ENCODE measurements at places on chromosomes 6 and 20.

DNA sequence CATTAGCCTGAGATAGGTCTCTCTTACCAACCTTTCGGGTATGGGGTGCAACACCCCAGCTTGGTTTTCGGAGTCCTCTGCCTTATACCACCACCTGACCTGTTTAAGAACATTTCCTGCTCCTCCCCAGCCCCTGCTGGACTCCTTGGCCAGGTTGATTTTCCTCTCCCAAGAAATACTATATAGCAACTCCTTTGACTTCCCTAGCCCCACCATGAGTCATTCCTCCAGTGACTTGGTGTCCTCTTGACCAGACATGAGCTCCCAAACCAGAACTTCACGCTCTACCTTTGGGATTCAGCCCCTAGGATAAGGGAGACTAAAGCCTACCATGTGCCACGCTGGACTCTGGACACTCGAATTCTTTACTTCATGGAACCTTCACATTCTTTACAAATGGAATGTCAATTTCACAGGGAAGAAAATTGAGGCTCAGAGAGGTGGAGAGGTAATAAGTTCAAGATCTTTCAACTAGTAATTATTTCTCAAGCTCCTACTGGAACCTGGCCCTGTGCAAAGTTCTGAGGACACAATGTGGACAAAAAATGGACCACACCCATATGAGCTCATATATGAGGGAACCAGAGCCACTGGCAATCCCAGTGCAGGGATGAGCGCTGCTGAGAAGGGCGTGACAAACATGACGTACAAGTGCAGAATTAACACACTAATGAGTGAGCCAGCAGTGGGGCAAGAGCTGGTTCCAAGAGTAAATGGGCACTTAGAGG lies 48.2 kb downstream of the SIRPA start:
- no peak for DNase-seq

- DNase-seq, result no peak
These were observed 64.7 kb downstream of the RFX6 start for GRCh38 chr6:116941727-116942126.

GRCh38 chr20:20358801-20359200 lies 9.1 kb upstream of the INSM1 start:
- DNase-seq, result no peak

GRCh38 chr6:54135665-54136369 lies 24.6 kb downstream of the MLIP start:
- no peak for DNase-seq

- no peak for DNase-seq
These were observed 96.2 kb downstream of the JARID2 start for GRCh38 chr6:15342114-15342513.

GRCh38 chr6:11772109-11772825 lies 6.3 kb downstream of the ADTRP start:
- DNase-seq, result no peak

DNA sequence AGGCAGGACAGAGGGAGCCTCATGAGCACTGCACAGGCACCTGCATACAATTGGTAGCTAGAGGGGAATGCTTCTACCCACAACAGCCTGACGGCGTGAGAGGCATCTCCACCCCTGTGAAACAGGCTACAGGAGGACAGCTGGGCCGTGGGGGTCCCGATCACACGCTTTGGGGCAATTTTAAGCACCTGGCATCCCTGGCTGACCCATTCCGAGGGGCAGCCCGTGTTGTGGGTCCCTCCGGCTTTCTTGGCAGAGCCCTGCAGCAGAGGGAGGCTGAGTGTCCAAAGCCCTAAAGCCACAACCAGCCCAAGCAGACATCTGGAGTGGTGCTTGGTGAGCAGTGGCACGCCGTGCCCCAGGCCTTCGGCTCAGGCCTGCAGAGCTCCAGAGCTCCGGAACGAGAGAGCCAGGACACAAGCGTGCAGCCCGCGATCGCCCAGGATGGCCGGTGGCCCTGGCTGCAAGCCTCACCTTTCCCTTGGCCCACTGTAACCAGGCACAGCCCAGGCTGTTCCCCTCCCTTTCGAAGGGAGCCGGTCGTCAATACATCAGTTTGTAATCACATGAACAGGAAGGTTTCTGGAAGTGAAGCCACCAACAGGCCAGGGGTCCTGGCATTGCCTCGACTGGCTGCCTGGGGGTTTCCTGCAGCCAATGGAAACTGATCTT lies 81.4 kb downstream of the DLL1 start:
- DNase-seq, result no peak

- no peak for DNase-seq
These were observed 1.8 kb upstream of the KCNQ5 start for GRCh38 chr6:72619883-72620696.

DNA sequence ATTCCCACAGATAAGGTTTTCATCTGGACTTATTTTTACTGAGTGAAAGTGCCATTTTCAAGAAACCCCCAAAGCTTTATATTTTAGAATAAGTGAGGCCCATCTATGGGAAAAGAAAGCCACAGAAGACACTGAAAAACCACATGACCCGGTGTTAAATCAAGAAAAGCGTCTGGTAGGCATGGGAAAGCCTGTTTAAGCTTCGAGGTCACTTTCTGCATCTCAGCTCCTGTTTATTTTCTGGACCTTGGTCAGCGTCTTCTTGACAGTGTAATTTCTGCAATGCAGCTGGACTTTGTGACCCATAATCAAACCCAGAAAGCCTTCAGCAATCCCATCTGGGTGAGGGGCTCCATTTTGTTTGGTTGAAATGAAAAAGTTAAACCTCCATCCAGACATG lies 59.6 kb upstream of the NEDD9 start:
- no peak for DNase-seq

DNA sequence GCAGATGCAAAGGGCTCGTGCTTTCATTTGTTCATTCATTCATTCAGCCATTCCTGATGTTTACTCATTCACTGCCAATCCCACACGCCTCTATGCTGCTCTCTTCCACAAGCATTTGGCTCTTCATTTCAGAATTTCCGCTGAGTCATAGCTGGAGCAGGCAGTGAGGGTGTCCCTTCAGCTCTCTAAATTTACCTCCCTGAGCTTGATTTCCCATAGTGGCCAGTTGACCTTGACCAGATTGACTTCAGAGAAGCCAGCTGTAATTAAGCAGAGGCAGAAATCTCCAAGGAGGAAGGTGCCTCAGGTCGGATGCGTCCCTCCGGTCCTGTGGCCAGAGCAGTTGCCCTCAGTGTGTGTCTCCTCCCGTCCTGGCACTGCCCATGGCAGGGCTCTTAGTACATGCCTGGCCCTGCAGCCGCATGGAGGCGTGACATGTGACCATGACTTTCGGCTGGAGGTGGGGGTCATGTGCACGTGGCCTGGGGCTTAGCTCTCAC lies 267.2 kb upstream of the ECI2 start:
- DNase-seq, result no peak

DNA sequence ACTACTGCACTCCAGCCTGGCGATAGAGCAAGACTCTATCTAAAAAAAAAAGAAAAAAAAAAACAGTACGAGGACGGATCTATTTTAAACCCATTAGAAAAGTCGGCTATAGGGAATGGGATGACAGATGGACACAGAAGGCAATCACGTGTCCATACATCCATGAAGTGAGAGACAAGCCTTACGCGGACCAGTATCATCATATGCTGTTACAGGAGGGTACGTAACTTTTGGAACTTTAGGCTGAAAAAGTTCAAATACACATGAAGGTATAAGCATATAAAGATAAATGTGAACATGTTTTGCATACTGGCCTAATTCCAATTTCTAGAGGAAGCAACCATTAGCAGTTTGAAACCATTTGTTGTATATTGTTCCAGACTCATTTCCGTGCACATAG lies 109.8 kb upstream of the EXOC2 start:
- DNase-seq, result no peak

- no peak for DNase-seq
These were observed 40.2 kb upstream of the RBM24 start for GRCh38 chr6:17240803-17241500.

GRCh38 chr6:40472353-40472752 lies 114.8 kb downstream of the LRFN2 start:
- peak; percentile 74 for DNase-seq

GRCh38 chr6:32627831-32628230 lies 9.4 kb upstream of the HLA-DQA1 start:
- DNase-seq, result no peak

DNA sequence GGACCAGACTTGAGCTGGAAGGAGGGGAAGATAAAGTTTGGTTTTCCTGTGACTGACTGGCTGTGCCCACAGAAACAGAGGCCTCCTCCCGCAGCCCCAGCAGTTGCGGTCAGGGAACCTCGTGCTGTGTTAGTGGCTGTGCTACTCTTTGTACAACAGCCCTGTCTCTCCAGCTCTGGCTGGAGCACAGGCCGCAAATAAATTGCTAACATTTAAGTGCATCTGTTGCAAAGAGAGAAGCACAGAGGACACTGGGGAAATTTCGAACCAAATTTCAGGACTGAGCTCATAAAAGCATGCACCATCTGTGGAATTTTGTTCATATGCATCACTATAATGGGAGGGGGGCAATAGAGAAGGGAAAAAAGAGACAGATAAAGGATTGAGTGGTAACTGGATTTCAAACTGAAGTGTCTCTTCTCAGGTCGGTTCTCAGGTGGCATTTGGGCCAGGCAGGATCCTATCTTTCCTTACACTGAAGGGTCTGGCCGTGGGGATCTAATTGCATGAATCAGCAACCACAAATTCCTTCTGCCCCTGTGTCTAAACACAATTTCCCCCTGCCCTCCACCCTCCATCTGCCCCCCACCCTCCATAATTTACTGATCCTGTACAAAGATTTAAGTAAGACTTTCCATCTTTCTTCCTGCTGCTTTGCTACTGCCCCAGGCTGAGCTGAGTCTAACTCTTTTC lies 88.9 kb upstream of the ATXN1 start:
- DNase-seq, result peak; percentile 81

GRCh38 chr6:47426524-47427302 lies 50.9 kb upstream of the CD2AP start:
- no peak for DNase-seq

GRCh38 chr6:147497472-147497871 lies 11.0 kb upstream of the SAMD5 start:
- DNase-seq, result no peak

- no peak for DNase-seq
These were observed 79.0 kb upstream of the ATXN1 start for GRCh38 chr6:16840291-16840690.

GRCh38 chr20:41047975-41048305 lies 19.3 kb downstream of the TOP1 start:
- DNase-seq, result no peak

GRCh38 chr6:155328539-155329459 lies 14.5 kb upstream of the TFB1M start:
- no peak for DNase-seq

- DNase-seq, result peak; percentile 56
These were observed 14.3 kb upstream of the PTCRA start for GRCh38 chr6:42901538-42901957.

- no peak for DNase-seq
These were observed 135.1 kb downstream of the QRSL1 start for GRCh38 chr6:106764353-106764980.

- DNase-seq, result no peak
These were observed 115.4 kb downstream of the SCAF8 start for GRCh38 chr6:154848580-154848979.
